ENCODE measurements at places on chromosomes 16 and 17. TPM values are rescaled to one million over a fixed set of nuclear protein-coding genes. Genes with fewer than 3 reads are reported as not detected.
A peak's percentile ranks its signal among the peaks of the same experiment; 100 is the strongest.

- DNase-seq: no peak
- H3K36me3 ChIP-seq: peaks cover 22% of the 10 kb centered on the region
- H3K4me3 ChIP-seq: no peak overlapping the region
- peaks cover 22% of the 10 kb centered on the region for H3K4me1 ChIP-seq
- H3K27me3 ChIP-seq: no peaks in the 10 kb centered on the region
Measured at GRCh38 chr17:75115555-75115954, 5.8 kb downstream of the ARMC7 start.

- peaks cover 24% of the 10 kb centered on the region for H3K36me3 ChIP-seq
- peaks cover 17% of the 10 kb centered on the region for H3K4me1 ChIP-seq
- H3K27ac ChIP-seq: no peak overlapping the region
Measured at GRCh38 chr17:2635675-2636074, 42.2 kb downstream of the PAFAH1B1 start.

DNA sequence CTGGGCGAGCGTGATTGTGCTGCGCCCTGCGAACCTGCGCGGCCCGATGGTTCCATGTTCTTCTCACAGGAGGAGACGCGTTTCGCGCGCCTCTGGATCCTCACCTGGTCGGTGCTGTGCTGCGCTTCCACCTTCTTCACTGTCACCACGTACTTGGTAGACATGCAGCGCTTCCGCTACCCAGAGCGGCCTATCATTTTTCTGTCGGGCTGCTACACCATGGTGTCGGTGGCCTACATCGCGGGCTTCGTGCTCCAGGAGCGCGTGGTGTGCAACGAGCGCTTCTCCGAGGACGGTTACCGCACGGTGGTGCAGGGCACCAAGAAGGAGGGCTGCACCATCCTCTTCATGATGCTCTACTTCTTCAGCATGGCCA lies 1.0 kb downstream of the FZD2 start:
- DNase-seq: no peak
- peak overlapping the region; percentile 71 for H3K4me3 ChIP-seq
- no peak overlapping the region for H3K27ac ChIP-seq
- H3K36me3 ChIP-seq: peaks cover 2% of the 10 kb centered on the region
- peaks cover 84% of the 10 kb centered on the region for H3K27me3 ChIP-seq
- H3K4me1 ChIP-seq: peaks cover 22% of the 10 kb centered on the region

DNA sequence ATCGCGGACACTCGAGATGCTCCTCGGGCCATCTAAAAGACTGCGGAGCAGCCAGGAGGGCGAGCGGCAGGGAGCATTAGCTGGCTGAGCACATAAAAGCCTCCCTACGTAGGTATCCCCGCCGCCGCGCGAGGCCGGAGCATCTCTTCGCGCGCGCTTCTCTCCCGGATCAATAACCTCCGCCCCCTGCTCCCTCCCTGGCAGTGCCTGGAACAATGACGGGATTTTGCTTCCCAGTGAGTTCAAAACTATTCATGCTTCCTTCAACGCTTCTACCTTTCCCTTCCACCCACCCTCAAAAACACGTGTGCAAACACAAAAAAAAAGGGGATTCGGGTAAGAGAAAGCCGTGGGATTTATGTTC lies 984 bp downstream of the CENPV start:
- H3K36me3 ChIP-seq: peaks cover 2% of the 10 kb centered on the region
- H3K4me1 ChIP-seq: peaks cover 23% of the 10 kb centered on the region
- peak overlapping the region; percentile 94 for H3K4me3 ChIP-seq
- peak; percentile 57 for DNase-seq
- peak overlapping the region; percentile 75 for H3K27ac ChIP-seq

DNA sequence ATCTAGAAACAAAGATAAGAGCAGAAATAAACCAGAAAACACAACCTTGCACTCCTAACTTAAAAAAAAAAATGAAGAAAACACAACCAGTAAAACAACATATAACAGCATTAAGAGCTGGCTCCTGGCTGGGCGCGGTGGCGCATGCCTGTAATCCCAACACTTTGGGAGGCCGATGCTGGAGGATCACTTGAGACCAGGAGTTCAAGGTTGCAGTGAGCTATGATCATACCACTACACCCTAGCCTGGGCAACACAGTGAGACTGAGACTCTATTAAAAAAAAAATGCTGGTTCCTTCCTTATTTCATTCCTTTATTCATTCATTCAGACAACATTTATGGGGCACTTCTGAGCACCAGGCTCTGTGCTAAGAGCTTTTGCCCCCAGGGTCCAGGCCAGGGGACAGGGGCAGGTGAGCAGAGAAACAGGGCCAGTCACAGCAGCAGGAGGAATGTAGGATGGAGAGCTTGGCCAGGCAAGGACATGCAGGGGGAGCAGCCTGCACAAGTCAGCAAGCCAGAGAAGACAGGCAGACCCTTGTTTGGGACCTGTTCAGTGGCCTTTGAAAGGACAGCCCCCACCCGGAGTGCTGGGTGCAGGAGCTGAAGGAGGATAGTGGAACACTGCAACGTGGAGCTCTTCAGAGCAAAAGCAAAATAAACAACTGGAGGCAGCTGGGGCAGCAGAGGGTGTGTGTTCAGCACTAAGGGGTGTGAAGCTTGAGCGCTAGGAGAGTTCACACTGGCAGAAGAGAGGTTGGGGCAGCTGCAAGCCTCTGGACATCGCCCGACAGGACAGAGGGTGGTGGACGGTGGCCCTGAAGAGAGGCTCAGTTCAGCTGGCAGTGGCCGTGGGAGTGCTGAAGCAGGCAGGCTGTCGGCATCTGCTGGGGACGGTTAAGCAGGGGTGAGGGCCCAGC lies 2.6 kb downstream of the STH start:
- peaks cover 2% of the 10 kb centered on the region for H3K27me3 ChIP-seq
- H3K36me3 ChIP-seq: no peaks in the 10 kb centered on the region
- H3K4me1 ChIP-seq: peaks cover 2% of the 10 kb centered on the region
- DNase-seq: no peak

- no peaks in the 10 kb centered on the region for H3K36me3 ChIP-seq
- H3K4me1 ChIP-seq: peaks cover 5% of the 10 kb centered on the region
- H3K27me3 ChIP-seq: peaks cover 12% of the 10 kb centered on the region
- no peak overlapping the region for H3K4me3 ChIP-seq
- no peak overlapping the region for H3K27ac ChIP-seq
Measured at GRCh38 chr16:1008085-1008484, 26.5 kb downstream of the SOX8 start.

GRCh38 chr16:22225060-22225459 lies 19.0 kb downstream of the EEF2K start:
- H3K36me3 ChIP-seq: peaks cover 6% of the 10 kb centered on the region
- peaks cover 2% of the 10 kb centered on the region for H3K4me1 ChIP-seq
- H3K27me3 ChIP-seq: no peaks in the 10 kb centered on the region
- no peak overlapping the region for H3K4me3 ChIP-seq

DNA sequence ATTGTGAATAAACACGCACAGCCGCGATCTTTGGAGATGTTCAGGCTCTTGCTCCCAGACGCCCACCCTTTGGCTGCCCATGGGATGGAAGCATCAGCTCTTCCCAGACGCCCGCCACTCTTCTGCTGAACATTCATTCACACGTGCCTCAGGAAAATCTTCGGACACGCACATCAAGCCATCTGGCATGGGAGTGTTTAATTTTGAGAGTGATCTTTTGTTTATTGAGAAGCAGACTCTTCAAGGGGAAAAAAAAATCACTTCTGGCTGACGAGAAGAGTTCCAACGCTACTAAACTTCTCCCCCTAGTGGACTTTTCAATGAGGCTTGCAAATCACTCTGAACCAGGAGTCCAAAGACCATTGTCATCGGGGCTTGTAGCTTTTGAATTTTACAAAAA lies 62.0 kb upstream of the NUDT7 start:
- no peaks in the 10 kb centered on the region for H3K27me3 ChIP-seq
- no peaks in the 10 kb centered on the region for H3K4me1 ChIP-seq
- no peak overlapping the region for H3K27ac ChIP-seq
- no peak overlapping the region for H3K4me3 ChIP-seq
- DNase-seq: no peak
- no peaks in the 10 kb centered on the region for H3K36me3 ChIP-seq

- no peak overlapping the region for H3K27ac ChIP-seq
- no peaks in the 10 kb centered on the region for H3K4me1 ChIP-seq
- no peak for DNase-seq
- no peaks in the 10 kb centered on the region for H3K36me3 ChIP-seq
- no peaks in the 10 kb centered on the region for H3K27me3 ChIP-seq
Measured at GRCh38 chr17:79117905-79118487, 43.4 kb downstream of the ENGASE start.

DNA sequence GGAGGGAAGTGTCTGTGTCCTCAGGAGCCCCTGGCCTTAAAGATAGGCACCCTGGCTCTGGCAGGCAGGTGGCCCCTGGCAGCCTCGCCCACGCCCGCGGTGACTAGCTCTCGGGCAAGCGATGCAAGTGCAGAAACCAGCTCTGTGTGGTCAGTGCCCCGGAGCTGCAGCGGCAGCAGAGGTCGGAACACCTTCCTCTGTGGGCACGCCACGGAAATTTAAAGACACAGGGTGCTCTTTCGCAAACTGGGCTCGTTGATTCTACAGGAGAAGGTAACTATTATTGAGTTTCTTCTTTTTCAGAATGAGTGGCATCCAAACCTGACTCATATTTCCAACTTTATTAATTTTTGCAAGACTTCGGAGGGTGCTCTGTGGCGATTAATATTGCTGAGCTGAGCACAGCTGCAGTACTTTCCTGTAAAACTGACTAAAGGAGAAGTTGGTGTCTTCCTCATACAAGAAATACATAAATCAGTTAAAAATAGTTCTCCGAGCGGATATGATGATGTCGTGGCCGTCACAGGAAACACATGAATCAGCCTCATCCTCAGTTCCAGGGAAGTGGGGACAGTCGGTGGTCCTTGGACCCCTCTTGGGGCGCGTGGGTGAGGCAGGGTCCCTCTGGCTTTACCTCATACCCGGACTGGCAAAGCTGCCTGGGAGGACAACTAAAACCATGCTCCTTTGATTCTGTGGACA lies 120.2 kb downstream of the METRNL start:
- H3K27me3 ChIP-seq: no peaks in the 10 kb centered on the region
- H3K36me3 ChIP-seq: no peaks in the 10 kb centered on the region
- peak overlapping the region; percentile 86 for H3K4me3 ChIP-seq
- H3K27ac ChIP-seq: peak overlapping the region; percentile 97
- peaks cover 39% of the 10 kb centered on the region for H3K4me1 ChIP-seq

- no peak for DNase-seq
- no peak overlapping the region for H3K27ac ChIP-seq
- peaks cover 34% of the 10 kb centered on the region for H3K4me1 ChIP-seq
- peaks cover 23% of the 10 kb centered on the region for H3K36me3 ChIP-seq
- no peak overlapping the region for H3K4me3 ChIP-seq
- no peaks in the 10 kb centered on the region for H3K27me3 ChIP-seq
Measured at GRCh38 chr16:56848955-56849689, 15.9 kb upstream of the SLC12A3 start.

- no peak overlapping the region for H3K27ac ChIP-seq
- no peaks in the 10 kb centered on the region for H3K27me3 ChIP-seq
- DNase-seq: no peak
- no peak overlapping the region for H3K4me3 ChIP-seq
Measured at GRCh38 chr16:13478991-13479390, 441.0 kb upstream of the ERCC4 start.

- peaks cover 4% of the 10 kb centered on the region for H3K27me3 ChIP-seq
- no peak for DNase-seq
- no peak overlapping the region for H3K4me3 ChIP-seq
- no peak overlapping the region for H3K27ac ChIP-seq
- H3K4me1 ChIP-seq: no peaks in the 10 kb centered on the region
- H3K36me3 ChIP-seq: no peaks in the 10 kb centered on the region
Measured at GRCh38 chr16:74029115-74029792, 267.4 kb upstream of the PSMD7 start.

- H3K27me3 ChIP-seq: no peaks in the 10 kb centered on the region
- peak; percentile 84 for DNase-seq
- H3K4me3 ChIP-seq: no peak overlapping the region
- peaks cover 10% of the 10 kb centered on the region for H3K4me1 ChIP-seq
- H3K27ac ChIP-seq: peak overlapping the region; percentile 51
Measured at GRCh38 chr16:87850009-87851006, 19.0 kb downstream of the SLC7A5 start.

- no peak overlapping the region for H3K27ac ChIP-seq
- H3K4me3 ChIP-seq: no peak overlapping the region
- no peaks in the 10 kb centered on the region for H3K36me3 ChIP-seq
- H3K27me3 ChIP-seq: peaks cover 8% of the 10 kb centered on the region
- H3K4me1 ChIP-seq: no peaks in the 10 kb centered on the region
- DNase-seq: no peak
Measured at GRCh38 chr17:72455562-72455961, 334.7 kb downstream of the SOX9 start.

GRCh38 chr16:23920446-23920845 lies 84.7 kb downstream of the PRKCB start:
- H3K4me1 ChIP-seq: peaks cover 22% of the 10 kb centered on the region
- H3K27me3 ChIP-seq: no peaks in the 10 kb centered on the region
- peak overlapping the region; percentile 18 for H3K27ac ChIP-seq
- H3K36me3 ChIP-seq: peaks cover 50% of the 10 kb centered on the region
- H3K4me3 ChIP-seq: no peak overlapping the region

The RAMP2 gene
- total RNA-seq: not detected

The TAC4 gene
- not detected for total RNA-seq

The KRT27 gene
- not detected for total RNA-seq

The CTRL gene
- 7.2 TPM for total RNA-seq

The ZNF205 gene
- total RNA-seq: not detected

The LRRC37A gene
- total RNA-seq: 7.7 TPM

The EEF2KMT gene
- 10.4 TPM for total RNA-seq

The TEKT5 gene
- not detected for total RNA-seq
